ENCODE measurements at places on chromosomes 11 and 22.
A peak's percentile ranks its signal among the peaks of the same experiment; 100 is the strongest.

- DNase-seq: no peak
Observed at GRCh38 chr11:1102221-1102971, 27.7 kb downstream of the MUC2 start.

GRCh38 chr22:30056015-30056414 is 24.2 kb upstream of the HORMAD2 start:
- no peak for DNase-seq

DNA sequence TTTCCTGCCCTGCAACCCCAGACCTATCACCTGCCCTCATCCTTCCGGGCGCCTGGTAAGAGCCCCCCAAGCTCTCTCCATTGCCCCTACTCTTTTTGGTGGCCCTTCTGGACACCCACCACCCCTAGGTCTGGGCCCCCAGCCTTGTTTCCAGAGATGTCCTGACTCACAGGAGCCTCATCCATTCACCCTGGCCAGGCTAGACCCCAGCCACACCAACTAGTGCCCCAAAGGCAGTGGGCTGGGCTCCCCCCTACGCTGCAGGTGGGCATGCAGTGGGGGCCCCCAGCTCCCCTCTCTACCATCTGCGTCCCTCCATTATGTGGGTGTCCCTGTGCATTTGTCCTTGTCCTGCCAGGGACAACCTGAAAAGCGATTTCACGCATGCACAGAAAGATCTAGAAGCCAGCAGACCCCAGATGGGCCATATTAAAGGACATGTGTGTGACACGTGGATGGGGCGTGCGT is 1.4 kb downstream of the MRGPRF start:
- peak; percentile 25 for DNase-seq

DNA sequence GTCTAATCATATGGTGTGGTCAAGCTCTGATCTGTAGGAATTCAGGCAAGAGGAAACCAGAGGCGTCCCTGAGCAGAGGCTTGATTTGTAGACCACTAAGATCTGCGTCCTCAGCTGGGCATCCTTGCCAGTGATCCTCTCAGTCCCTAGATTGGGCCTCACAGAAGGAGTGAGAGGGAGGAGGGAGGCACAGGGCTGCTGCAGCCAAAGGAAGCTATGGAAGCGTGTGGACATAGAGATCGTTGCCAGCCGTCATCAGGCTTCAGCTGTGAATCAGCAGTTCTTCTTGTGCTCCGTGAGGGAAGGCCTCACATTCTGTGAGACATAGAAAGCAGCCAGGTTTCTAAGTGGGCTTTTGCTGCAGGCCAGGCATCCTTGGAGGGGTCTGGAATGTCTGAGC is 254.6 kb upstream of the KIRREL3 start:
- no peak for DNase-seq

- peak; percentile 16 for DNase-seq
Observed at GRCh38 chr11:107018219-107018901, at the start of gene GUCY1A2. Gene GUCY1A2, minus strand, starts transcription at chr11:107018476. Its CDS starts 421 bp downstream, at chr11:107018055.

DNA sequence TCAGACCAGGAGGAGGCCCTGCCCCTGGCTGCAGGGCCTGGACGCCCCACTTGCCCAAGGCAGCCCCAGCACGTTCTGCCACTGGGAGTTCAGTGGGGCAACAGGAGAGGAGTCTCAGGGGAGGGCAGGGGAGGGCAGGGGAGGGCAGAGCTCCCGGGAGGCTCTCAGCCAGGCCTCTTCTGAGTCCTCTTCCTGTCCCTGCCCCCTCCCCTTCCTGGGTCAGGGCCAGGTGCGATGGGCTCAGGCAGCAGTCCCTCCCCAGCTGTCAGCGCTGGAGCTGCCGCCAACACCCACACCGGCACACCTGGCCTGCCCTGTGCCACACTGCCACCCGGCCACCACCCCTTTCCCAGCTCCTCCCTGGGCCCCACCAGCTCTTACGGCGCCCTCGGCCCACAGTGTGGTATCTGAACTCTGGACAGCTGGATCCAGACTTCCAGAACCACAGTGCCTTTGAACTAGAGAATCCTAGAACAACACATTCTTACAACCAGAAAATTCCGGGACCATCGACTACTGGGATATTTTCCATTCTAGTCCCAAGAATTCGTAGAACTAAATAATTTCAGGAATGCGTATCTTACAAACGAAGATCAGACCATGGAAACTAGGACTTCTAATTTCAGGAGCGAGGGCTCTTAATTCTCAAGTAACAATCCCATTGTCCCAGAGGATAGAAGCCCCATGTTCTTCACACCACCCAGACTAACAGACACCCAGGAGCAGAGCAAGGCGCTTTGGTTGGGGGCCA is 21.8 kb downstream of the RPL3 start:
- no peak for DNase-seq

DNA sequence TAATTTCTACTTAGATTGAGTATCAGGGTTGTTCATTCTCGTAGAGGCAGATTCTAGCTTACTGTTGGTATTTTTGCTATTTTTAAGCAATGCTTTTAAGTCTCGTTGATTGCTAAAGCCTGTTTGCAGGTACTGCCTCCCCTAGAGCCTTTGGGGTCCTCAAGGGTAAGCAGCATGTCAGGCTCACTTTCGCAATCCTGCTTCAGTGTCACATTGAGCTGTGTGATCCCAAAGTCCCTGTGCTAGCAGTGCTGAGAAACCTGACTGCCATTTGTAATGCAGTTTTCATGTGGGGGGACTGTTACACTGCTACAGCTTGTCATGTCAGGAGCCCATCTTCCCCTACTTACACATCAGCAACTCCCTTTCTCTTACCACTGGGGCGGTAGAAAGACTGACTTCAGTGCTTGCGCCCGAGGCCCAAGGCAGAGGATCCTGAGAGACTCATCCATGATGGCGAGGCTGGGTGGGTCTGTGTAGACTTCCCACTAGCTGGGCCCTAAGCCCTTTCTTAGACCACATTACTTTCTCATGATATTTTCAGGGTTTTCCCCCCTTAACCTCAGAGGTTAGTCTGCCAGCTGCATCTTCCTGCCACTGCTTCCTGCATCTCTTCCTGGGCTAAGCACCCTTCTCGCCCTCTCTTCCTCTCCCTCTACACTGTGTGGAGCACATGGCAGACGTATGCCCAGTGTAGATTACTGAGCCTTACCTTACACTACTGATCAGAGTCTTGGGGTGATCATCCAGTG is 40.8 kb upstream of the ST14 start:
- no peak for DNase-seq

All from ELR (cell line).